ENCODE measurements at places on chromosomes 4 and X. TPM values are rescaled to one million over a fixed set of nuclear protein-coding genes. Genes with fewer than 3 reads are reported as not detected.

DNA sequence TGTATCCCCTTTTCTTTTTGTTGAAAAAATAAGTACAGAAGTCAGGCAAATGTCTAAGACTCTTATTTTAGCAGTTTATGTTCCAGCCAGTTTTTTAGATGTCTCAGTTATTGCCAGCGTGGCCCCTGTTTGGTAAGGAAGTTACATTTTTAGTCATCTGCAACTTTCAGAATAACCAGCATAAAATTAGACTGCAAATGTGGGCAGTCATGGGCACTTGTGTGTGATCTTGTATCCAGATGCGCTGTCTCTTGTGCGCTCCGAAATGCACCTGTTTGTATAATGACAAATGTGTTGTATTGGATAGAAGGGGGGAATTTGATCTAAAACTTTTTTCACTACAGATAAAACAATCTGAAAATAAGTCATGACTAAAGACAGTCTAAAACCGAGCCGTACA lies 44.3 kb upstream of the CLCN4 start:
- no peak for DNase-seq

DNA sequence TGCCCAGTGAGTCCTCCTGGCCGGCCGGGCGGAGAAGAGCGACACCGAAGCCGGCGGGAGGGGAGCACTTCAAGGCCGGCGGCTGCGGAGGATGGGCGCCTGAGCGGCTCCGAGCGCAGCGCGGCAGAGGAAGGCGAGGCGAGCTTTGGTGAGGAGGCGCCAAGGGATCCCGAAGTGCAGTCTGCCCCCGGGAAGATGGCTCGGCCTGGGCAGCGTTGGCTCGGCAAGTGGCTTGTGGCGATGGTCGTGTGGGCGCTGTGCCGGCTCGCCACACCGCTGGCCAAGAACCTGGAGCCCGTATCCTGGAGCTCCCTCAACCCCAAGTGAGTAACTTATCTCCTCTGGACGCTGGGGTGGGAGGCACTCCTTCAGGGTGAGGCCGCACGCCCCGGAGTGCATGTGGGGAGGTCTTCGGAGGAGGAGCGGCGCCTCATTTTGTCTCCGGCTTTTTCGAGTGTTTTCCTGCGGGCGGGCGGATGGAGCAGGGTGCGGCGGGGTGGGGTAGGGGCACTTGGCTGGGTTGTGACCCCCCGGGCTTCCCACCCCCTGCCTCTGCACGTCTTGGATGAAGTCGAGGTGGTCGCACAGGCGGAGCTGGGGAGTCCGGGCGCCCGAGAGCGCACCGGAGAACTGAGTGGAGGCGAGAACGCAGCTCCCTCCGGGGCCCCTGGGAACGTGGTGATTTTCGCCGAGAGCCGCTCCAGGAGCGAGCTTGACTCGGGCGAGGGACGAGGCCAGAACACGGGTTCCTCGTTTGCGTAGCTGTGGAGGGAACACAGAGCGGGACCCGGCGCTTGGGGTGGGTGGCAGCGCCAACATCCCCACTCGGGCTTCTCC lies 979 bp downstream of the EFNB1 start:
- no peak for DNase-seq

GRCh38 chr4:101418055-101418454 lies 70.7 kb upstream of the PPP3CA start:
- no peak for DNase-seq

The P2RY4 gene
- 0.47 TPM for polyA plus RNA-seq

The HSD17B13 gene
- polyA plus RNA-seq, result 0.39 TPM

The EDA gene
- polyA plus RNA-seq, result 6.0 TPM

DNA sequence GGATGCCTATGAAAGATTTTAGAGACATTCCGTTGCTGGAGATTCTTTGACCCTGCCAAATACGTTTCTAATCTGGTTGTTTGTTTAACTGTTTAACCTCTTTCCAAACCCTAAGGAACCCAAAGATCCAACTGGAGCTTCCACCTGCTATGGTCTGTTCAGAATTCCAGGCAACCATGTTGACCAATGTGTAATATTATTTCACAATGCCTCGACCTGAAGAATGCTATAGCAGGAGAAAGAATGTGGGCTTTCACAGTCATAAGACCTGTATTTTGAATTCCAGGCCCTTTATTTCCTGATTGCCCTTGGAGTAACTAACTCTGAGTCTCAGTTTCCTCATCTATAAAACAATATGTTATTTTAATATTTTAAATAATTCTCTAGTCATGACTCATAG lies 90.8 kb downstream of the COL25A1 start:
- DNase-seq, result no peak

- DNase-seq, result no peak
Measured at GRCh38 chrX:43953218-43953617, 20.0 kb downstream of the NDP start.

The TENT5D gene
- polyA plus RNA-seq, result not detected

DNA sequence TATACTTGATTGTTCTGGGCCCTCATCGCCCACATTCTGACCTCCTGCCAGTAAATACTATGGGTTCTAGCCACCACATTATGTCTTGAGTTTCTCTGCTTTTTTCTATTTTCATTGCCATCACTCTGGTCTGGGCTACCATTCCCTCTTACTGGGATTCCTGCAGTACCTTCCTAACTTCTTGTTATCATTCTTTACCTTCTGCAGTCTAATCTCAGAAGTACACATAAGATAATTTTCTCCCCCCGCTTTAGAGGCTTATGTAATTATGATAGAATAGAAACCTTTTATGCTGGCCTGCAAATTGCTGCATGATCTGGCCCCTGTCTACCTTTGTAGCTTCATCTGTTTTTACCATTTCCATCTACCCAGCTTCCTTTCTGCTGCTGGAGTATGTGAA lies 19.2 kb downstream of the STIM2 start:
- no peak for DNase-seq

- DNase-seq, result no peak
Measured at GRCh38 chrX:80799584-80799983, 10.1 kb downstream of the BRWD3 start.

The DSPP gene
- not detected for polyA plus RNA-seq

DNA sequence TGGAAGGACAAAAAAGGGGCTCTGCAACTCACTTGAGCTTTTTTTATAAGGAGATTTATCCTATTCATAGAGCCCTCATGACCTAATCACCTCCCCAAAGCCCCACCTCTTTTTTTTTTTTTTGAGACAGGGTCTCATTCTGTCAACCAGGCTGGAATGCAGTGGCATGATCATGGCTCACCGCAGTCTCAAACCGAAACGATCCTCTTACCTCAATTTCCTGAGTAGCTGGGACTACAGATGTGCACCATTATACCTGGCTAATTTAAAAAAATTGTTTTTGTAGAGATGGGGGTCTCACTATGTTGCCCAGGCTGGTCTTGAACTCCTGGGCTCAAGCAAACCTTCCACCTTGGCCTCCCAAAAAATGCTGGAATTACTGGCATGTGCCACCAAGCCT lies 61.6 kb upstream of the PDGFRA start:
- DNase-seq, result no peak

The ODAPH gene
- not detected for polyA plus RNA-seq

DNA sequence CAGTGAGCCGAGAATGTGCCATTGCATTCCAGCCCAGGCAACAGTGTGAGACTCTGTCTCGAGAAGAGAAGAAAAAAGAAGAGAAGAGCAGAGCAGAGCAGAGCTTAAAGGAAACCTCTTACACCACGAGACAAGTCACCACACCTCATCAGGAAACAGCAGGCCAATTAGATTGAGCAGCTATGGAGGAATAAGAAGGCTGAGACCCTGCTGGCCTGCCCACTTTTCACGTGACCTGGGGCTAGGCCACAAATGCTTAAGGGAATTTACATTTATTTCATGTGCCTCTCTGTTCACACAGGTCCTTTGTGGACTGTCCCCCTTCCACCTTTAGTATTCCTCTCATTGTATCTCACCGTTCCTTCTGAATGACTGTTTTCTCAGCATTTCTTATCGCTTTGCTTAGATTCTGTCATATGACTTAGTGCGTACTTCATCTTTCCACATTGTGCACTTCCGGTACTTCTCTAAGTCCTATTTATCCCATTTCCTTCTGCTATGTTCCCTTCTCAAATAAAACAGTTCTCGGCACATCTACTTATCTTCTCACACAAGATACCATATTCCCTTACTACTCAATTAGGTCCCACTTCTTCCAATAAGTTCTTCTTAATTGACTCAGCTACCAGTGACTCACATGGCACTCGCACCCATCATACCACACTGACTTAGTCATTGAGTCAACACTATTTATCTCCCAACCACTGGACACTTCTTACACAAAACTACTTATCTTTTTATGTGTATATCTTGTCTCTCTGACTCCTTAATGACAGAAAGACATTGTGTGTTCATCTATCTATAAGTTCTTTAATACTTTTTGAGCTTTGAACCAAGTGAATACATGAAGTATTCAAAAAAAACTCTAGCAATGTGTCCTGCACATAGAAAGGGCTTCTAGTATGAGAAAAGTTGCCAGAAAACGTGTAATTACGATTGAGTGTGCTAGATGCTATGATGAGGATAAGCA lies 11.0 kb downstream of the CUL4B start:
- no peak for DNase-seq
